CD4-positive, alpha-beta T cell treated with Interleukin-12 subunit alpha and Interleukin-12 subunit beta, for 1 hour (primary cell): ENCODE measurements at places on chromosomes 5 and 9.

GRCh38 chr5:176994460-176995121 is 12.0 kb downstream of the UIMC1 start:
- DNase-seq = no peak

GRCh38 chr9:136079916-136080246 is 15.2 kb downstream of the NACC2 start:
- no peak for DNase-seq

DNA sequence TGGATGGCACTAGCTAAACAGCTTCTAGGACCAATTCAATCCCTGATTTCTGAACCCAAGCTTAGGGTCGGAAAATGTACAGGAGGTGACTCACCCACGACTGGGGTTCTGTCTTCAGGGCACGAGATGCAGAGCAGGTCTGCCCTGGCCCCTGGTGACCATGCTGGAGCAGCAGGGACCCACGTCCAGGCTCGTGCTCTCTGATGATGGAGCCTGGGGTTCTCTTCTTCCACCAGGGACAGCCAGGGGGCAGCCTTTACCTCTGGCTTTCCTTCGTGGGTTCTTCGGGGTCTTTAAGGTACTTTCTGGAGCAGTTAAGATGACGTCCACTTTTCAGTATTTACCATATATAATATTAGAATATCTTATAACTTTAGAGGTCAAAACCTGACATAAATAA is 2.1 kb downstream of the CFAP77 start:
- peak; percentile 23 for DNase-seq

DNA sequence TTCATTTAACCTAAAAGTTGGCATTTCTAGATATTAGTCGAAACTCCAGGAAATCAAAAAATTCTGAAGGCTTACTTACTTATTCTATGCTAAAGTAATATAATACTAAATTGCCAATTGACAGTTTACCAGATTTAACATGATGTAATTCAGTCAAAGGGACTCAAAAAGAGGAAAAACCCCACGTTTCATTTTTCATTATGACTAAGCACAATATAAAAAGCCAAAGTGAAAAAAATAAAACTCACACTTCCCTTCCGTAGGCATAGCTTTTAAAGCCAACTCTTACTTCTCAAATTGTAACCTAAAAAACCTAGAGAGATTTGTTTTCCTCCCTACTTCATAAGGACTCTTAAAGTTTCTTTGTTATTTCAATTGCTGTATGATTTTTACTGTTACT is 146.6 kb downstream of the RAPGEF6 start:
- DNase-seq = peak; percentile 13

GRCh38 chr9:135695036-135695435 is 4.2 kb downstream of the SOHLH1 start:
- no peak for DNase-seq
